ENCODE measurements at places on chromosomes 3 and 15.
A peak's percentile ranks its signal among the peaks of the same experiment; 100 is the strongest.

DNA sequence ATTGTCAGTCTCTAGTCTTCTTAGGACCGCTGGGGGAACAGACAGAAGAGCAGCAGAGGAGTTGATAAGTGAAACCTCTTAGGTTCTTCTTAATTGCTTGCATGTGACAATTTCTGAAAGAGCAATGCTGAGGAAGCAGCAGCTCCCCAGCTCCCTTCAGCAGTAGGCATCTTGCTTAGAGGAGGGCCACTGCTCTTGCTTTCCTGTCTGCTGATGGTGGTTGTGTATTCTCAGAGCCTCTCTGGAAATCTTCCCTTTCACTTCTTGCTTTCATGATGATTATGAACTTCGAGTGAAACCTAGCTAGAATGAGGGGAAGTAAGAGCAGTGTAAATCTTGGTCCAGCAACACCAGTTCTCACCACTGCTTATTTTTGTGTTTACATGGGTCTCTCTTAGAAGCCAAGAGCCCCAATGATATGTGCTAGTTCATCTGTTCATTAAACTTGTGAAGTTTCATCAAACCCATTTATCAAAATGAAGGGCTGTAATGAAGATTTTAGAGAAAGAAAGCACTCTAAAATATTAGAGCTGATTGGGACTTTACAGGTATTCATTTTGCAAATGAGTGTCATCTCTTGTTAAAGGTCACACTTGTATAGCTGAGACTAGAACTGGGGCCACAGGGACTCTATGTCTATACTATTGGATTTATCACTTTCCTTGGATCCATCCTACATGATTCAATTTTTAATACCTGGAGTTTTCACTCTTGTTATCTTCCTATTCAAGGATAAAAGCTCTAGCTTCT is 246.7 kb downstream of the LPP start:
- peak; percentile 78 for DNase-seq

DNA sequence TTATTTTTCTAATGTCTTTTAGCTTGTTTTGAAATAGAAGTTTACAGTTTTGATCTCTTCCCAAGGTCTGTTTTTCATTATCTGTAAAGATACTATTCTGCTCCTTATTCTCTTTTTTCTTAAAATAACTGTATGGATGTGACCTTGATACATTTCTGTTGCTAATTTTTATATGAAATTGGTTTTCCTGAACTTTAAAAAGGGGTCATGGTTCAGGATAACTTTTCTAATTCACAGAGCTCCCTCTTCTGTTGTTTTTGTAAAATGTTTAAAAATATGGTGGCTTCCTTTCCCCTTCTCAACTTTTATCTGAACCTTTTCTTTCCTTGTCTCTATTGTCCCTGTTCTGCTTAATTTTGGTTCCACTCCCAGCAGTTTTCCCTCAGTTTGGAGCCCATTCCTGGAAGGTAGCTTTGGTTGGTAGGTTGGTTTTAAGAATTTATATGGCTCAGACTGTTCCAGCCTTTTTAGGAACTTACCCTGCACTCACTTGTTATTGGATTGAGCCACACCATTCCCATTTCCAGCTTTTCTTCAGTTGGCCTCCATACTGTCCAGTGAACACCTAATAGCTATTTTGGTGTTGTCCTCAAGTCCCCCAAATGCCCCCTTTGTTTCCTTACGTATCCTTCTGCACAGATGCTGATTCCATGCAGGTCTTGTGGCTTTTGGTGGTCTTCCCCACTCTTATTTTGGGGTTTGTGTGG is 70.3 kb downstream of the SLMAP start:
- DNase-seq, result no peak

DNA sequence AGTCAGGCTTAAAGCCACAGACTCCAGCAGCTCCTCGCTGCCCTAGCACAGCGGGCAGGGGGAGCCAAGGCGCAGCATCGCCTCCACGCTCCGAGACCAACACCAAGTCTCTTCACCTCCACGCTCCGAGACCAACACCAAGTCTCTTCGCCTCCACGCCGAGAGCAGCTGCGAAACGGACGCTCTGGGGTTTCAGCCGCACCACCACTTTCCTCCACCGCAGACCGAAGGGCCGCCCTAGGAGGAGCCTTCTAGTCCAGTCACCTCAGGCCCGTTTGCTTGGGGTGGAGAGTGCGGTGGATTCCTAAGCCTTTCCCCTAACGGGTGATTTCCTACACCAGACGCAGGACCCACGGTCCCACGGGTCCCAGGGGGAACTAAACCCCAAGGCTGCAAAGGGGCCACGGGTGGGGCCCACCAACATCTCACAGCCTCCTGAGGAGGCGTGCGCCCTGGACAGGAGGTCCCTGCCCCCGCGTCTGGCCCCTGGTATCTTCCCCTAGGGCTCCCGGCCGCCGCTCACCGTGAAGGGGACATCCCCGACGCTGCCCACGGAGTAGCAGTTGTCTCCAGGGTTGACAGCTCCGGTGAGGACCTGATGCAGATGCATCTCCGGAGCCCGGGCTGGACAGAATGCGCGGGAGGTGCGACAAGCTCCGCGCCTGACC is 501 bp downstream of the DMXL2 start:
- peak; percentile 5 for DNase-seq

DNA sequence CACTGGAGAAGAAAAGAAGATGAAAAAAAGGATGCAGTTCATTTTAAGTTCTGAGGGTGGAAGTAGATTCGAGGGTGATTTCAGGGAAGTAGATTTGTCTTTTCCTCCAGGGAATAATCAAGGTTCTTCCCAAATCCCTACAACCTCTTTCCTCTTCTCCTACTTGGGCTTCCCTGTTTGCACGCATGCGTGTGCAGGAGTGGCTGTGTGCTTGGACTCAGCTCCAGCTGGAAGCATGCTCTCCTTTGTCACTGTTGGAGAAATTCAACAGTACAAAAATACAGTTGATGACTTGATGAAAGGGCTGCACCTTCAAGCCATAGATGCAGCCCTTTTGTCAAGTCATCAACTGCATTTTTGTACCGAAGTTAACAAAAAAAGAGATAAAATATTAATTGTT is 3.8 kb downstream of the OR5K2 start:
- DNase-seq, result no peak

DNA sequence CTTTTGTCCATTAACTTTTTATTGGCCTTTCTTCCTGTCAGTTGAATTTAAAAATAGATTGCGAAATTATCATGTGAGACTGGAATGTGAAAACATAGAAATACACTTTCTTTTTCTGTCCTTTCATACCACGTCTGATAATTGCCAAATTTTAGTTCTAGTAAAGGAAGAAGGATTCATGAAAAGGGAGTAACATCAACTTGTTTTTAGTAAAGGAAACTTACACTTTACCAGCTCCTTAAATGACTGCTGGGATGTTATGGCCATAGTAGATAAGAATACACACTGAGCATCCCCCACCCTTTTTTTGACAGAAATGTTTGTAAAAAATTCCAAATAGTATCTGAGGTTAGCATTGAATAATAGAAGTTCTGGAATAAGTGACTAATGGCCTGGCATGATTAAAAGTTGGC is 137.9 kb downstream of the NEO1 start:
- DNase-seq, result no peak

DNA sequence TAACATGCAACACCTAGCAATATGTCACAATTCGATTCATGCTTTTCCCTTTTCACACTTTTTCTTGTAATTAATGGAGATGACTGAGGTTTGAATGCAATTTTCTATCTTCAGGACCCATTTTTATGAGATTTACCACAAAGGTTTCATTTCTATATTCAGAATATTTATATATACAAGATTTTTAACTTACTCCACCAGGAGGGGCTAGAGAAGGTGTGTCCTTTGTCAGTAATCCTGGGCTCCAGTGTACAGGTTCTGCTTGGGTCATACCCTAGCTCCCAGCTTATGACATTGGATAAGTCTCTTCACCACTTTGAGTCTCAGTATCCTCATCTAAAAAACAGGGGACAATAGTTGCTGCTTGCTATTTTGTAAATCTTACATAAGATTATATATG is 95.7 kb upstream of the SLC24A5 start:
- no peak for DNase-seq

- DNase-seq, result no peak
These were observed 405.1 kb upstream of the MCTP2 start for GRCh38 chr15:93826293-93826692.

- no peak for DNase-seq
These were observed 1.7 kb upstream of the SLC2A2 start for GRCh38 chr3:171028025-171028778.

- DNase-seq, result no peak
These were observed 10.6 kb downstream of the RAB7A start for GRCh38 chr3:128736601-128737000.

- DNase-seq, result no peak
These were observed 633.4 kb downstream of the EPHA3 start for GRCh38 chr3:89740881-89741177.

- DNase-seq, result no peak
These were observed 30.6 kb downstream of the ACAD9 start for GRCh38 chr3:128910006-128910405.

DNA sequence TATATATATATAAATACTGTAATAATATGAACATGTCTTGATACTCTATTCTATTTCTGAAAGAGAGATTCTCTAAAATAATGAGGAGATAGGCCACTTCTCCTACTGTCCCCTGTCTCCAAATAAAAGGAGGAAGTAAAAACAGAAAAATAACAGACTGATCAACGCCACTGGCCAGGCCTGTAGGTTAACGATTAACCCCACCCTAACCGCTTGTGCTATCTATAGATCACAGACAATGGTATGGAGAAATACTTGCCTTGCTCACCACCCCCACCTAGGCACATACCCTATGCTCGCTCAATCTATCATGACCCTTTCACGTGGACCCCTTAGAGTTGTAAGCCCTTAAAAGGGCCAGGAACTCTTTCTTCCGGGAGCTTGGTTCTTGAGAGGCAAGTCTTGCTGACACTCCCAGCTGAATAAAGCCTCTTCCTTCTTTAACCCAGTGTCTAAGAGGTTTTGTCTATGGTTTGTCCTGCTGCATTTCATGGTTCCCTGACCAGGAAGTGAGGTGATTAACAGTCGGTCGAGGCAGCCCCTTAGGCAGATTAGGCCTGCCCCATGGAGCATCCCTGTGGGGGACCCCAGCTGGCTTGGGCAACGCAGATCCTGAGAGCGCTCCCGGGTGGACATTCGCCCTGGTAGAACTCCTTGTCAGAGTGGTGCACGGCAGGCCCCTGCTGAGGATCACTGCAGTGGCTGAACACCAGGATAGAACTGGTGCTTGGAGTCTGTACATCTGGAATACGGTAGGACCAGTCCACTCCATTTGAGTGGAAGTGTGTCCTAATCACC is 521.8 kb upstream of the CNTN3 start:
- DNase-seq, result no peak

DNA sequence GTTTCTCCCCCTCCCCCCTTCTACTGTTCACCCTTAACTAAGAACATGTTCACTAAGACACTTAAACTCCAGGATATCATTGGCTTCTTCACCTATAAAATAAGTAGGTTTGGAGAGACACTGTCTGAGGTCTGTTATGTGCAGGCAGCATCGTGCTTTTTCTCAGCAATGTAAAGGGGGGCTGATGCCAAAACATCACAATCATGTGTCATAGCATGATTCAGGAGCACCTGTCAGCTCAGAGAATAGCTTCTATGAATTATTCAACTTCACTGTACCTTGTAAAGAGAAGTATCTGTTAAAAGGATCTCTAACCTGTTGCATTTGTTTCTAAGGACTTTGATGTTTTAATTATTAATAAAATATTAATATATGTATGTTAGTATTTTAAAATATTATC is 211.4 kb upstream of the EPHA3 start:
- no peak for DNase-seq

DNA sequence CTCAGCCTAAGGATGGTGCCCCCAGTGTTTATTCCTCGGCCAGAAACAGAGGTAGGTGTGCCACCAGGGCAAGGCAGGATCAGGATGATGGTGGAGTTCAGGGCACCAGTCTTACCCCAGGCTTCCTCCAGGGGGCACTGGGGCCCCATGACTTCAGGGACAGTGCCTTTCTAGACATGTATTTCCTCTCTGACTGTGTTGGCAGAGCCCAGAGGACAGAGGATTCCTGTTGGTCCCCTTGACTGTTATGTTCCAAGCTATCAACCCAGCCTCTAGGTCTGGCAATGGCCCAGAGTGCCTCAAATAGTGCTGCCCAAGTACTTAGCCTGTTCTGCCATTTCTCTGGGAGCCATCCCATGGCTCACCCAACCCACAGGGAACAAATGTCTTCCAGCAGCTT is 2.8 kb downstream of the HEMK1 start:
- DNase-seq, result peak; percentile 65

- DNase-seq, result peak; percentile 42
These were observed 712 bp downstream of the RTF1 start for GRCh38 chr15:41417418-41418195.

GRCh38 chr15:80275961-80276360 is 23.9 kb upstream of the CTXND1 start:
- DNase-seq, result no peak

DNA sequence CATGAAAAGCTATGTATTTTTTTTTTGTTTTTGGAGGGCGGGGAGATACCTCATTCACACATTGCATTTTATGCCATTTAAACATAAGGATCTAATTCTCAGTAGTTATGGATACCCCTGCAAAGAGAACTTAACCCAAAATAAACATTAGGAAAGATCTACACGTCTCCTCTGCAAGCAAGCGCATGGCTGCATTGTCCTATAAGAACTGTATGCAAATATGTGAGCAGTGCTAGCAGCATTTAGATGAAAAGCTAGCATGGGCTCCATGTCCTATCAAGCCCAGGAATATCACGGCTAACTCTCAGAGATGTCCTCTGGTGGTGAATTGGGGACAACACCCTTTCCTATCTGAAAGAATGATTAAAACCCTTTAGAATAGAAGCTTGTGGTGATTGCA is 292.8 kb downstream of the MEX3B start:
- DNase-seq, result no peak

GRCh38 chr3:190169877-190170276 is 49.2 kb upstream of the P3H2 start:
- no peak for DNase-seq

- DNase-seq, result no peak
These were observed 22.9 kb upstream of the PLXNA1 start for GRCh38 chr3:126959921-126960603.

DNA sequence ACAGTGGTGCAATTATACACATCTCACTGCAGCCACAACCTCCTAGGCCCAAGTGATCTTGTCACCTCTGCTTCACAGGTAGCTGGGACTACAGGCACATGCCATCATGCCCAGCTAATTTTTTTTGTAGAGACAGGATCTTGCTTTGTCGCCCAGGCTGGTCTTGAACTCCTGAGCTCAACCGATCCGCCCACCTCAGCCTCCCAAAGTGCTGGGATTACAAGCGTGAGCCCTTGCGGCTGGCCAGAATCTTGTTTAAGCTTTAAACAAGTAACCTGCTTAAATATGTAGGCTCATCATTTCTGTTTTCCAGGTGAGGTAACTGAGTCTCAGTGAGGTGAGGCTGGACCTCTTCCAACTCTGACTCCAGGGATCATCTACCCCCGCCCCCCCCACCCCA is 7.7 kb upstream of the PSTPIP1 start:
- DNase-seq, result no peak

- DNase-seq, result no peak
These were observed 104.9 kb downstream of the LINGO1 start for GRCh38 chr15:77527831-77528231.
